Smooth muscle cell of the coronary artery (primary cell): ENCODE measurements at places on chromosomes 13 and 19. TPM values are rescaled to one million over a fixed set of nuclear protein-coding genes. Genes with fewer than 3 reads are reported as not detected.

ZNF835 gene
- total RNA-seq, result 0.08 and 3.4 TPM in 2 replicates

OLFM2 gene
- 1.4 and 16.1 TPM in 2 replicates for total RNA-seq

DAND5 gene
- 0.08 TPM in 1 of 2 replicates, not detected in the other for total RNA-seq

VPS36 gene
- total RNA-seq, result 14.3 and 17.5 TPM in 2 replicates

OR10H1 gene
- total RNA-seq, result not detected in 2 replicates

LGALS7B gene
- total RNA-seq, result not detected in 2 replicates

ZNF486 gene
- 2.7 and 3.4 TPM in 2 replicates for total RNA-seq

PSG1 gene
- 1.2 TPM in 1 of 2 replicates, not detected in the other for total RNA-seq

NFKBIB gene
- 5.1 and 13.4 TPM in 2 replicates for total RNA-seq

ZNF814 gene
- total RNA-seq, result 7.5 and 7.7 TPM in 2 replicates

ATP8A2 gene
- under 0.01 and 0.08 TPM in 2 replicates for total RNA-seq

CGB5 gene
- total RNA-seq, result not detected in 2 replicates

MAG gene
- total RNA-seq, result 2.0 TPM in 1 of 2 replicates, not detected in the other

LRRC63 gene
- total RNA-seq, result under 0.01 TPM in 1 of 2 replicates, not detected in the other

GNG7 gene
- total RNA-seq, result 0.35 and 0.38 TPM in 2 replicates

RASGRP4 gene
- total RNA-seq, result not detected in 2 replicates

RAB3D gene
- total RNA-seq, result 15.0 and 78.6 TPM in 2 replicates

ATP4B gene
- total RNA-seq, result not detected in 2 replicates

ZNF383 gene
- 4.7 and 5.3 TPM in 2 replicates for total RNA-seq

ZNF530 gene
- total RNA-seq, result 0.70 and 4.1 TPM in 2 replicates

ZNF345 gene
- 1.3 and 2.3 TPM in 2 replicates for total RNA-seq

LILRA1 gene
- total RNA-seq, result not detected in 2 replicates

BIVM gene
- 9.0 and 12.3 TPM in 2 replicates for total RNA-seq

NCR1 gene
- total RNA-seq, result not detected in 2 replicates

ZNF607 gene
- total RNA-seq, result 4.4 and 6.4 TPM in 2 replicates

FAM32A gene
- 57.0 and 91.3 TPM in 2 replicates for total RNA-seq

CGB1 gene
- total RNA-seq, result not detected in 2 replicates

ADGRE1 gene
- total RNA-seq, result 0.08 TPM in 1 of 2 replicates, not detected in the other

ZNF304 gene
- total RNA-seq, result 9.2 and 10.5 TPM in 2 replicates

PROZ gene
- not detected in 2 replicates for total RNA-seq

ITPKC gene
- 11.9 and 12.3 TPM in 2 replicates for total RNA-seq

KLF1 gene
- total RNA-seq, result 0.12 TPM in 1 of 2 replicates, not detected in the other

ZNF865 gene
- under 0.01 and 0.53 TPM in 2 replicates for total RNA-seq

CLEC11A gene
- total RNA-seq, result 17.4 and 28.9 TPM in 2 replicates

PCDH9 gene
- 3.2 and 15.6 TPM in 2 replicates for total RNA-seq

SOX1 gene
- not detected in 2 replicates for total RNA-seq

PTPRH gene
- 2.5 and 3.9 TPM in 2 replicates for total RNA-seq

PRR20D gene
- not detected in 2 replicates for total RNA-seq

TMPRSS9 gene
- not detected in 2 replicates for total RNA-seq

ERFL gene
- under 0.01 TPM in 1 of 2 replicates, not detected in the other for total RNA-seq

ZNF543 gene
- total RNA-seq, result 6.7 and 9.3 TPM in 2 replicates
